ENCODE measurements at places on chromosomes 13 and 19. TPM values are rescaled to one million over a fixed set of nuclear protein-coding genes. Genes with fewer than 3 reads are reported as not detected.

GRCh38 chr19:18418029-18418482 is 1.1 kb upstream of the SSBP4 start:
- no peak for DNase-seq

Gene UPK1A
- total RNA-seq: not detected

Gene VSIG10L
- total RNA-seq: 0.65 TPM

DNA sequence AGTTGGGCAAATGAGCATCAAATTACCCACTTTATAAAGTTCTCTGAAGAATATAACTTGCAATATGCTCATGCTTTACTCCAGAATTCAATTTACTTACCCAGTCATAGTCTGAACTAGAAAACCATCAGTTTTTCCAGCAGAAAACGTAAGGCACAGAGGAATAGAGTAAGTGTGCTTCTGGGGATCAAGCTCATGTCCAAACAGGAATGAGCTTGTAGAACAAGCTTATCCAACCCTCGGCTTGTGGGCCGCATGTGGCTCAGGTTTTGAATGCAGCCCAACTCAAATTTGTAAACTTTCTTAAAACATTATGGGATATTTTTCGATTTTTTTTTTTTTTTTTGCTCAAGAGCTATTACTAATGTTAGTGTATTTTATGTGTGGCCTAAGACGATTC is 308.5 kb upstream of the KLF12 start:
- no peak for DNase-seq

Gene S1PR4
- 0.27 TPM for total RNA-seq

DNA sequence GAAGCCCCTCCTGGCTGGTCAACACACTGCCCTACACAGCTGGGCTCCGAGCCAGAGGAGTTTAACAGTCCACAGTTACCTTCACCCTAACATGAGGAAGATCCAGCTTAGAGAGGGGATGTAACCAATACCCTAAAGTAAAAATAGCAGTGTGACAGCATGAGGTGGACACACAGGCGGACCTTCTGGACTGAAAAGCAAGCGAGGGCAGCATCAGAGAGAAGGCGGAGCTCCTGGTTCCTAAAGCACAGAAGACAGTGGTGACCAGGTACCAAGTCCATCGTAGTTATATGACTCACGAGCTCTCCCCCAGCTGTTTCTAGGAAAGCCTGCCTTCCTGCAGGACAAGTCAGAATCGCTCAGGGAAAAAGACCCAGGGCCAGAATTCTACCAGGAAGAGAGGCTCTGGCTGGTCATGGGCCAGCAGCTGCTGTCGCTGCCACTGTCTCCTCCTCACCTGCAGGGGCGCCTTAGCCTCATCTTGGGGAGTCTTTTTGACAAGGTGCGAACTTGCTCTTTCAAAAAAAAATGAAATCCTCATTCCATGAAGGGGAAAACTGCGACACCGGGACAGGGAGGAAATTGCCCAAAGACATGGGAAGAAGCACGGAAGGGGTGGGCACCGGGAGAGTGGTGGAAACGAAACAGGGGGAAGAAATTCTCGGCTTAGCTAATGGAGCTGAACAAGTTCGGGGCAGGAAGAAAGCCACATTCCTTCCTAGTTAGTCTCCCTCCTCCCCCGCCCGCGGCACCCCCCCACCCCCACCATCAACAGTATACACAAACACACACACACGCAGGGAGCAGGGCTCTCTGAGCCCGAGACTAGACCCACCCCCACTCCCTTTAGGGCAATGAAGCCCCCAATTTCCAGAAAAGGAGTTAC is 1.7 kb downstream of the ELL start:
- DNase-seq: no peak

Gene COX7A1
- 3,311 TPM for total RNA-seq

Gene MYO1F
- 8.4 TPM for total RNA-seq

Gene MBD3L3
- total RNA-seq: not detected

- DNase-seq: no peak
Measured at GRCh38 chr13:35984287-35984686, 146.9 kb downstream of the DCLK1 start.

- no peak for DNase-seq
Measured at GRCh38 chr19:50322931-50323781, 6.0 kb downstream of the KCNC3 start.

- no peak for DNase-seq
Measured at GRCh38 chr13:49248622-49249002, 887 bp downstream of the CDADC1 start.

DNA sequence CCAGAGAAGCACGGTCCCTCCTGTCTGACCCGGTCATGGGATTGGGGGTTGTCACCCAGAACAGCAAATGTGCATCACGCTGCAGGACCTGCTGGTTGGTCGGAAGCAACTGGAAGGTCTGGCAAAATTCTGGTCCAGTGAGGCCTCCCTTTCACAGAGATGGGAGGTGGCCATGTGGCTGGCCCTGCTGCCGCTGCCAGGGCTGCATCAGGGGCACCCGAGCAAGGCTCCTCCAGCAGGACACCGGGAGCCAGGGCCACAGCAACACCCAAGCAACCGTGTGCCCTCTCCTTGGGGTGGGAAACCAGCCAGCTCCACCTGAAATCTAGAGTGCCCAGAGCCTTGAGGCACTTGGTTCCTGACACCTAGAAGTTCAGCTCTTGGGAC is 11.5 kb upstream of the GAS6 start:
- DNase-seq: no peak

All from Right ventricle myocardium superior (tissue), 1 donor.